ENCODE measurements at places on chromosomes 12 and 14.

- no peak for DNase-seq
These were observed 20.5 kb upstream of the SLC5A8 start for GRCh38 chr12:101230547-101230946.

DNA sequence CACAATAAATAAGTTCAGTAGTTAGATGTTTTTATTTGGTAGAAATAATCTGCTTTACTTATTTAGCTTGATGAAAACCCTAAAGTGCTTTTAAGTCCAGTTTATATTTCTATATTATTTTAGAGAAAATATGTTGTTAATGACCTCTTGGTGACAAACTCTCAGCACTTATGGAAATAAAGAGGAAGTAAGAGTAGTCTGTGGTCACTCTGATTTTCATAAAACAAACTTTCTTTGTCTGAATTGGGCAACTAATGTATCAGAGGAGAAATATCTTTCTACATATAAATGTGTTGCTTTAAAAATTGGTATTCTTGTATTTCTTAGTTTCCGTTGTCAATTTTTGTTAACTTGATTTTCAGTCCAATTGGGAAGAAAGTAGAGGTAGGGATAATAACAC lies 878.9 kb upstream of the SEL1L start:
- DNase-seq: no peak

DNA sequence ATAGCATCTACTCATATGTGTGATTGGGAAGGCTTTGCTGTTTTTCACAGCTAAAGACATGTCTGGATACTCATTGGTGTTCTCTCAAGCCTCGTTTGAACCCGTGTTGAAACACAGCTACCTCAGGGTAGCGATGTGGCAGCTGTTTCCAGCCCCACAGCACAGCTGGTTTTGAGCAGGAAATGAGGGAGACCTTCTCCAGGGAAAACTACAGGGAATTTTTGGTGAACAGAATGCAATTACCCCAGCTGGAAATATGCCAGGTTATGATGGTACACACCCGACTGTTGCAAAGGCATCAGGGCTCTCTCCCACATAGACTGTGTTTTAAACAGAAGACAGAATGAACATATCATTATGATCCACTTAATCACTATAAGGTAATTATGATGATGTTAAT lies 828.9 kb downstream of the VRK1 start:
- no peak for DNase-seq

GRCh38 chr12:76057326-76057725 lies 25.8 kb upstream of the PHLDA1 start:
- DNase-seq: no peak

GRCh38 chr14:68511129-68512047 lies 281.5 kb downstream of the ZFP36L1 start:
- DNase-seq: no peak

- DNase-seq: no peak
These were observed 19.1 kb downstream of the HDAC7 start for GRCh38 chr12:47800582-47800981.

DNA sequence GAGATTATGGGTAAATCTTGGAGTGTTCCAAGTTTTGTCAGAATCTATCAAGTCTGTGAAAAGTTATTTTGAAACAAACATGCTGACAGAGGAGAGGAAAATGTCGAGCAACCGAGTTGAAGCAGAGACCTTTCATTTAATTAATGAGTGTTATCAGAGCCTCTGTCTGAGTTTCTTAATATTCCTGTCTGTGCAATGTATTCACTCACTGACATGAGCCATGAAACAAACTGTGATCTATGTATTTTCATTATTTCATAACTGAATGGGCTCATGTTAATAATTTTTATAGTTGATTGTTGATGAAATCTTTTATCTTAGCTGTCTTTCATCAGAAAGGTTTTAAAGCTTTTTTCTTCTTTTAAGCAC lies 144.2 kb upstream of the FAR2 start:
- no peak for DNase-seq

- no peak for DNase-seq
These were observed 9.8 kb downstream of the PSMA6 start for GRCh38 chr14:35301735-35302528.

DNA sequence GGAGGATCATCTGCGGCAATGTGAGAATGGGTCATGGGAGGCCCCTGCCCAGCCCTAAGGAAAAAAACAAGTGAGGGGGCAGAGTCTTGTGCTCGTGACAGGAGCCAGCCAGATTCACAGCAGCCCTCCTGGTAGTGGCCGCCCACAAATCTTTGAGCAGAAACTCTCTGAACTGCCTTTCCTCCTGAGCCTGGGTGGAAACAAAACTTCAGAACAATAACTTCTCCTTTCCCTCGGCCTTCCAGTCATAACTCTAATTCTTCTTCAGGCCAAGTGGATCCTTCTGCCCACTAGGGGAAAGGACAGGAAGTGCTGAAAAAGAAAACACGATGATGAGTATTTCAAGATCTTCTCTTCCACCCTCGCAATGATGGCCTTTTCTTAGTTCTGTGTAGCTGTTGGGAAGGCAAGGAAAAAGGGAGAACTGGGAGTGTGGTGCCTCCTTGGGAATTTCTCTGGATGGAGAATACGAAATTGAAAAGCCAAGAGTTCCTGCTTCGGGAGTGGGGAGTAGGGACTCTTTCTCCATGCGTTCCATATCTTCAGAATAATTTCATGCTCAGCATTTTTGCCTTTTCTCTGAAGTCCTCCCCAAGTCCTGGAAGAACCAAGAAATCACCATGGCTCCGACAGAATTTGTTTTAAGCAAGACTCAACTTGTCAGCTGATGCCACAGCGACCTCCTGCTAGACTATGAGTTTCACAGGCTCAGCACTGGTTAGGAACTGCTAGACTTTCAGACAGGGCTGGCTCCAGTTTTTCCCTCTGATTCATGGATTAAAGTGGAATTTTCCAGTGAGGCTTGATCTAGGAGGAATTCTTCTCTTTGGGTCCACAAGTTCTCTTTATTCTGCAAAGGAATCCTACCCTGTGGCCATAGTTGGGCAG lies 188.9 kb downstream of the CAND1 start:
- DNase-seq: no peak

- DNase-seq: no peak
These were observed 203.7 kb downstream of the SPTSSA start for GRCh38 chr14:34258318-34258717.

DNA sequence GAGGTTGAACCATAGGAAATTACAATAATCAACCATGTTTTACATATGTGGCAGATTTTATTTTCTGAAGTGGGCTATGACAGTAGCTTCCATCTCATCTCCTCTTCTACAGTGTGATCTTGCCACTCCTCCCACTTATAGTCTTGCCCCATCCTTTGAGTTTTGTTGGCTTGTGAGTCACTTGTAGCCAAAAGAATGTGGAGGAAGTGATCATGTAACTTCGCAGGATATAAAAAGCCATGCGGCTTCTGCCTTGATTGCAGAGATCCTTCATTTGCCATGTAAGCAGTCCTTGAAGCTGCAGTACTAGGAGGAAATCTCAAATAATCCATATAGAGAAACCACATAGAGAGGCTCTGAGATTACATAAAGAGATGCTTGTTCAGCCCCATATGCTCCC lies 13.7 kb upstream of the ZNF84 start:
- no peak for DNase-seq

- DNase-seq: no peak
These were observed 372.9 kb upstream of the TMEM132C start for GRCh38 chr12:127893895-127894609.

Data from T-helper 22 cell (primary cell).